ENCODE measurements at places on chromosomes 7 and 10.

- H3K27me3 ChIP-seq: no peaks in the 10 kb centered on the region
- H3K27ac ChIP-seq: no peak overlapping the region
- no peaks in the 10 kb centered on the region for H3K36me3 ChIP-seq
- DNase-seq: no peak
- no peak overlapping the region for H3K4me3 ChIP-seq
These were observed 573.9 kb downstream of the GATA3 start for GRCh38 chr10:8628351-8628750.

DNA sequence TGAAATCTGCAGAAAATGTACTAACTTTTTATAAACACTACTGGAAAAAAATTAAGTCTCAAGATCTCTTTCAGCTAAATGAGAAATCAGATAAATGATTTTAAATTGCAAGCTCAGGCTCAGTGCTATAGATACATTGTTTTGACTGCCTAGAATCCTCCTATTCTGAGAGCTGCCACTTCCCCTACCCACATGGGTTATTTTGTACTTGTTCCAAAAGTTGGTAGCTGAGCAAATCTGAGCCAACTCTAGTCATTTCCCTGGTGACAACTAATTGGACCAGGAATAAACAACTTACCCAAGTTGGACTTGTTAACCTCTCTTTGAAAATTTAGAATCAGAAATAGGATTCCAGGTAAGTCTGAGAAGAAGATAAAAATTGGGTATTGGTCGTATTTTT is 202.1 kb downstream of the MBL2 start:
- H3K27me3 ChIP-seq: no peaks in the 10 kb centered on the region
- H3K27ac ChIP-seq: no peak overlapping the region
- H3K4me1 ChIP-seq: 0 out of 2 replicates have a peak, but pooled peaks cover 10% of the 10 kb centered on the region
- DNase-seq: no peak

DNA sequence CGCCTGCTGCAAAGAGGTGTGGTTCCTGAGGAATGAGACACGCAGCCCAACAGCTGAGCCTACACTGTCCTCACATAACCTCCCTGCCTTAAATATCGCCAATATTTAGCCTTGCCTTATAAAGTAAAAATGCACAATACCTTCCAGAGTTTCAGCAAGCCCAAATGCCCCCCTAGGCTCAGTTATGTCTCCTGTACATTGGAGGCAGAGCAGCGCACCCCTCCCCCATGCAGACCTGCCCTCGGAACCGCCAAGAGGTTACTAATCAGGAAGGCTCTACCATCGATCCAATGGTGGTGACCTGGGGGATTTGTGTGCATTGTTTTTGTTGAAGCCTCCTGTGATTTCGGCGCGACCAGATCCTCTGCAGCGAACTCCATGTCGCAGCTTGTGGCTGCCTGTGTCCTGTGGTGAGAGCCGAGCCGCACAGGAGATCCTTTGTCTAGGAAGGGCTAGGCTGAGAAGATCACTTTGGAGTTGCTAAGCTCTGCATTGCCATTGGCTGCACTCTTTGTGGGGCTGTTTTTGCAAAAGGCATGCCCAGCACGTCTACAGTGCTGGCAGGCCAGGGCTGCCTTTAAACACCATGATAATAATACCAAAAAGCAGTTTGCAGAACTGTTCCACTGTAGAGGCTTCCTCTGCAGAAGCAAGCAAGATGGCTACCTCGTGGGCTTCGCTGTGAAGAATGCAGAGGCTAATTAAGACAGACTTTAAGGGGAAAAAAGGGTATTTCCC is 40.1 kb downstream of the TET1 start:
- peak; percentile 80 for DNase-seq
- H3K4me1 ChIP-seq: peaks cover 23% of the 10 kb centered on the region
- H3K4me3 ChIP-seq: peak overlapping the region; percentile 66

GRCh38 chr7:117800406-117800805 is 72.8 kb downstream of the CTTNBP2 start:
- no peak for DNase-seq
- H3K27me3 ChIP-seq: no peaks in the 10 kb centered on the region
- no peak overlapping the region for H3K27ac ChIP-seq
- no peaks in the 10 kb centered on the region for H3K4me1 ChIP-seq
- no peaks in the 10 kb centered on the region for H3K36me3 ChIP-seq

GRCh38 chr7:137086896-137087295 is 218.4 kb downstream of the CHRM2 start:
- H3K27ac ChIP-seq: no peak overlapping the region
- no peaks in the 10 kb centered on the region for H3K4me1 ChIP-seq
- H3K4me3 ChIP-seq: no peak overlapping the region
- no peak for DNase-seq
- H3K36me3 ChIP-seq: no peaks in the 10 kb centered on the region

GRCh38 chr10:90965720-90966119 is 44.8 kb upstream of the ANKRD1 start:
- no peaks in the 10 kb centered on the region for H3K36me3 ChIP-seq
- peak overlapping the region; percentile 93 for H3K27ac ChIP-seq
- no peak overlapping the region for H3K4me3 ChIP-seq
- no peaks in the 10 kb centered on the region for H3K27me3 ChIP-seq
- peak; percentile 76 for DNase-seq

- H3K27ac ChIP-seq: no peak overlapping the region
- H3K36me3 ChIP-seq: no peaks in the 10 kb centered on the region
- DNase-seq: no peak
- H3K4me3 ChIP-seq: no peak overlapping the region
- H3K4me1 ChIP-seq: peaks cover 2% of the 10 kb centered on the region
- no peaks in the 10 kb centered on the region for H3K27me3 ChIP-seq
These were observed 42.6 kb upstream of the STRIP2 start for GRCh38 chr7:129391546-129392171.

DNA sequence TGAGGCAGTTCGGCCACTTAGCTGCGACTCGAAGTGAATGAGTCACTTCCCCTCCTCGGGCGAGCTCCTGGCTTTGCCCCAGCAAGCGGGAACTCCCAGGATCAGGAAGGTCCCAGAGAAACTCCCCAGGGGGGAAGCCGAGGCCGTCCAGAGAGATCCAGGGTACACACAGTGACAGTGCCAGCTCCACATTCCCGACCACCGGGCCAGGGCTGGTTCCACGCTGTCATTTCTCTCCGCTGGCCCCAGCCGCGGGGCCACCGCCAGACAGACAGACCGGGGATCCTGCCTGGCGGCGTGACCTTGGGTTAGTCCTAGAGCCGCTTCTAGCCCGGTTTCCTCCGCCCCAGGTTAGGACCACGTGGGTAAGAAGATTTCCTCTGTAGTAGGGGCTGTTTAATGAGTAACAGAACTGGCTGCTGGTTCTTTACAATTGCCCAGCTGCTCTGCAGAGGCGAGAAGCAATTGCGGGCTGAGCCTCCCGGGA is 463 bp upstream of the UPP1 start:
- no peaks in the 10 kb centered on the region for H3K27me3 ChIP-seq
- DNase-seq: no peak
- H3K4me1 ChIP-seq: peaks cover 20% of the 10 kb centered on the region
- peaks cover 17% of the 10 kb centered on the region for H3K36me3 ChIP-seq
- H3K4me3 ChIP-seq: peak overlapping the region; percentile 77

DNA sequence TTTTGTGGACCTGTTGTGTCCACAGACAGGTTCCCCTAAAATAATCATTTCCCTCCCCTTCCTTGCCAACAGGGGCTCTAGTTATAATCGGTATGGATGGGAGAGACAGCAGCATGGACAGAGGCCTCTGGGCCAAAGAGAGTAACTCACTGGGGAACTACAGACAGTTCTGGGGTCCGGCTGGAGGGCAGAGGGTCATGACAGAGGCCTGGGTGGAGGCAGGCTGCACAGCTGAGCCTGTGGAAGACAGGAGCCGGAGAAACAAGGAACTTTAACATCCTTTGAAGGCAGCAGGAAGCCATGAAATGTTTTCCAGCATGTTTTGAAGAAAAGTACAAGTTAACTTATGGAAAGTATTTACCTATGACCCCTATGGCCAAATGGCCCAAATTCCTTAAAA is 68.6 kb downstream of the PDIA4 start:
- H3K27ac ChIP-seq: no peak overlapping the region
- no peaks in the 10 kb centered on the region for H3K4me1 ChIP-seq
- no peaks in the 10 kb centered on the region for H3K36me3 ChIP-seq
- no peak for DNase-seq

DNA sequence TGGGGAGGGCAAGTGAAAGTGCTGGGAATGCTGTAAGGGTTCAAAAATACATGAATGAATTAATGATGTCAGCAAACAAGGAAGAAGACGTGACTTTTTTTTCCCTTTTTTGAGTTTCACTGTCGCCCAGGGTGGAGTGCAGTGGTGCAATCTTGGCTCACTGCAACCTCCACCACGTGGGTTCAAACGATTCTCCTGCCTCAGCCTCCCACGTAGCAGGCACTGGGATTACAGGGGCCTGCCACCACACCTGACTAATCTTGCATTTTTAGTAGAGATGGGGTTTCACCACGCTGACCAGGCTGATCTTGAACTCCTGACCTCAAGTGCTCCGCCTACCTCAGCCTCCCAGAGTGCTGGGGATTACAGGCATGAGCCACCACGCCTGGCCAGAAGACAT is 30.0 kb downstream of the DENND10 start:
- H3K4me3 ChIP-seq: no peak overlapping the region
- peaks cover 51% of the 10 kb centered on the region for H3K36me3 ChIP-seq
- no peaks in the 10 kb centered on the region for H3K4me1 ChIP-seq
- H3K27me3 ChIP-seq: no peaks in the 10 kb centered on the region

DNA sequence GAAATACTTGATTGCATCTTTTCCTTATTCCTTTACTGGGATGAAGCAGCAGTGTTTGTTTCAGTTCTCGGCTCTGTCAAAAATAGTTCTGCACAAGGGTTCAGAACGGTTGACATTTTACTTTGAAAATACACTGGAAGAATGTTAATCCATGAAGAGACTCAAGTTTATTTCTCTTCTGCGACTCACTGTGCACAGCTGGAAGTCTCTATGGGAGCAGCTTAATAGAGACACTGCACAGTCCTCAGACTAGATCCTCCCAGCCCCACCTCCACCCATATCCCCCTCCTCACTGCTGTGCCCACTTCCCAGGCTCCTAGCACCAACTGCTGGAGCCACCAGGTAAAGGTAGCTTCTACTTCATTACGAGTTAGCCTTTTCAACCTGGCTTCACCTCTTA is 517.8 kb downstream of the GRID1 start:
- DNase-seq: no peak
- H3K27ac ChIP-seq: no peak overlapping the region
- no peak overlapping the region for H3K4me3 ChIP-seq
- no peaks in the 10 kb centered on the region for H3K27me3 ChIP-seq
- no peaks in the 10 kb centered on the region for H3K36me3 ChIP-seq

GRCh38 chr10:63505562-63505961 is 15.6 kb upstream of the REEP3 start:
- H3K4me1 ChIP-seq: no peaks in the 10 kb centered on the region
- H3K4me3 ChIP-seq: no peak overlapping the region
- H3K36me3 ChIP-seq: peaks cover 7% of the 10 kb centered on the region
- no peaks in the 10 kb centered on the region for H3K27me3 ChIP-seq
